ENCODE measurements at places on chromosomes 2 and 18.

- no peak for DNase-seq
Measured at GRCh38 chr2:27324720-27325119, 1.8 kb upstream of the MPV17 start.

GRCh38 chr2:146128216-146128615 lies 1608.3 kb upstream of the ZEB2 start:
- DNase-seq: no peak

GRCh38 chr2:66318009-66318561 lies 116.8 kb upstream of the MEIS1 start:
- no peak for DNase-seq

- DNase-seq: no peak
Measured at GRCh38 chr2:236527159-236527630, 42.4 kb upstream of the ACKR3 start.

DNA sequence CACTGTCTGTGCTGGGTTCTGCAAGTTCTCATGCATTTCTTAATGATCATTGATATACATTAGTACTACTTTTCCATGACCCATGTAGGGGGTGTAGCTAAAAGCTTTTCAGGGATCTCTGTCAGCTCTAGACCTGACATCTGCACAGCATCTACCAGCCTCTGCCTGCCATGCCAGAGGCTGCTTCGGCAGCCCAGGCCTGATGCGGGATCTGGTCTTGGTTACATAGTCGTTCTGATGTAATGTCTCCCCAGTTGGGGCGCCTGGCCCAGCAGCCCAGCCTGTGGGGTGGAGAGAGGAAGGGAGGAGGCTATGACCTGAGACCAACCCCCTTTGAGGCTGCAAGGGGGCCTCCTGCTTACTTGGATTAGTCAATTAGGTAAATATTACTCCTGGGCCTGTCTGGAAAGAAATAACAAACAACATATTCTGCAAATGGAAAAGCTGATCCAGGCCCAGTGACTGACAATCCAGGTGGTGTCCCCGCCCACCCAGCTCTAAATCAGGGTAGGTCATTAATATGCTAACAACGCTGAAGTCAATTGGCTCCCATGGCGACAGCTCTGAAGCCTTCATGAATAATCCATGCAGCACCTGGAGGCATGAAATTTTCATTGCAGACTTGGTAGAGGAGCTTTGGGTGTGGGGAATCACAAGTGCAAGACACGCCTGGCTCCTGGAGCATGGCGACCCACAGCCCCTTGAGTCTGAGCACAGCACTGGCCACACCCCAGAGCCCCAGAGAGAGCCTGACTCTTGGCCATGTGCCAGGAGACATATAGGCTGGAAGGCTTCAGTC lies 575.3 kb downstream of the CMPK2 start:
- DNase-seq: no peak

DNA sequence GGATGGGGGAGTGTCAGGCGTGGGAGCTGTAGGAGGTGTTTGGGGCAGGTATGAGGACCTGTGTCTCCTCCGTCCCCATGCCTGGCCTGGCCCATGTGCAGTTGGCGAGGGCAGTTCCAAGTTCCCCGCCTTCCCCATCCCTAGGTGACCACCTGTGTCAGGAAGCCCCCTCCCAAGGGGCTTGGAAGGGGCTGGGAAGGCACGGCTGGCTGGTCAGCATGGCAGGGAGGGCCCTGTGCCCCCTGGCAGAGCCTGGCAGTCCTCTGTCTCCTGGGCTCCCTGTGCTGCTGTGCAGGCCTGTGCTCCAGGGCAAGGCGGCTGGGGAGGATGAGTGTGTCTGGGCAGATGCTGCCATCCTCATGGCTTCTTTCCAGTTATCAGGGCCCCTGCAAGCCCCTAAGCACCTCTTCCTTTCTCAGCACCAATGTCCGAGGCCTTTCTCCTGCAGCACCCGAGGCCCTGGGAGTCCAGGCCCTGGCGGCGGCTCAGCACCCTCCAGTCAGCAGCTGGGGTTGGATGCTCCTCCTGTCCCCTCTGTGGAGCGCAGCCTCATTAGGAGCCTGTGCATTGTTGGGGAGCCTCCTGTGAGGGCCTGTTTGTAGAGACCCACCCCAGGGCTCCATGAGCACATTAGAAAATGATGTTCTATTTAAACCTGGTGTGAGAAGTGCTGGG lies 101.7 kb downstream of the FAM210A start:
- DNase-seq: no peak

DNA sequence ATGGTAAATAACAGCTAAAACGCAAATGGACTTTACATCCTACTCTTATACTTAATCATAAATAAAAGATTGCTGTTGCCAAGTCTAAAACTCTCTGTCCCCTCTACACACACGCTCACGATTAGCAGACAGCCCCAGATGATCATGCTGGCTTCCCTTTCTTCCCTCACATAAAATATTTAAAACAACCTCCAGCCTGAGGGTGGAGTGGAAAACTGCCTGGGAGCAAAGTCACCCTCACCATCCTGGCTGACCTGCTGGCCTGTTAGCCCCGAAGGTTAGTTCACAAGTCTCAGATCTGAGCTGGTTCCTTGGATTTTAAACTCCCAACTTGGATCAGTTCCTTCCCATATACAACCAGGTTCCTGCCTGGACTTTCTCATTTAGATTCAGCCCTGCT lies 288.2 kb downstream of the NBAS start:
- DNase-seq: no peak

DNA sequence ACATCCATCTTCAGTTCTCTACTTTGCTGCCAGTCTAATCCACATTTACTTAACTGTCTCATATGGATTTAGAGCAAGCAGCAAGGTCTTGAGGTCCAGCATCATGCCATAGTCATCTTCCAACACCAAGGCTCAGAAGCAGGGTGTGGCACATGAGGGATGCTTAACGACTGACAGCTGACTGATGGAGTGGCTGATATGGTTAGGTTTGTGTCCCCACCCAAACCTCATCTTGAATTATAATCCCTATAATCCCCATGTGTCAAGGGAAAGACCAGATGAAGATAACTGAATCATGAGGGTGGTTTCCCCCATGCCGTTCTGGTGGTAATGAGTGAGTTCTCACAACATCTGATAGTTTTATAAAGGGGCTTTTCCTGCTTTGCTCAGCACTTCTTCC lies 257.3 kb downstream of the NBAS start:
- no peak for DNase-seq

DNA sequence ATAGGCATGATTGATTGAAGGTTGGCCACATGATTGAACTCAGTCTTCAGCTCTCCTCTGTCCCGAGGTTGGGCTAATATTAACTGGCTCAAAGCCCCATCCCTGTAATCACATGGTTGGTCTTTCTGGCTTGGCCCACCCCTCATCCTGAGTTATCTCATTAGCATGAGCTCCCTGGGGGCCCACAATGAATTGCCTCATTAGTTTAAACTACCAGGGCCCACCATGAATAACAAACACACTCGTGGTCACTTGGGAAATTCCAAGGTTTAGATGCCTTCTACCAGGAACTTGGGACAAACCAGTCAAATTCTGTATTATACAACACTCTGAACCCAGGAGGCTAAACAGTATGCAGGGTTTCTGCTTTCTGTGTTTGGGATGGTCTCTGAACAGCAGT lies 121.7 kb upstream of the B3GNT2 start:
- DNase-seq: no peak

- no peak for DNase-seq
Measured at GRCh38 chr2:74982577-74982976, 24.1 kb downstream of the POLE4 start.

GRCh38 chr2:108585436-108585835 lies 51.2 kb downstream of the LIMS1 start:
- no peak for DNase-seq

DNA sequence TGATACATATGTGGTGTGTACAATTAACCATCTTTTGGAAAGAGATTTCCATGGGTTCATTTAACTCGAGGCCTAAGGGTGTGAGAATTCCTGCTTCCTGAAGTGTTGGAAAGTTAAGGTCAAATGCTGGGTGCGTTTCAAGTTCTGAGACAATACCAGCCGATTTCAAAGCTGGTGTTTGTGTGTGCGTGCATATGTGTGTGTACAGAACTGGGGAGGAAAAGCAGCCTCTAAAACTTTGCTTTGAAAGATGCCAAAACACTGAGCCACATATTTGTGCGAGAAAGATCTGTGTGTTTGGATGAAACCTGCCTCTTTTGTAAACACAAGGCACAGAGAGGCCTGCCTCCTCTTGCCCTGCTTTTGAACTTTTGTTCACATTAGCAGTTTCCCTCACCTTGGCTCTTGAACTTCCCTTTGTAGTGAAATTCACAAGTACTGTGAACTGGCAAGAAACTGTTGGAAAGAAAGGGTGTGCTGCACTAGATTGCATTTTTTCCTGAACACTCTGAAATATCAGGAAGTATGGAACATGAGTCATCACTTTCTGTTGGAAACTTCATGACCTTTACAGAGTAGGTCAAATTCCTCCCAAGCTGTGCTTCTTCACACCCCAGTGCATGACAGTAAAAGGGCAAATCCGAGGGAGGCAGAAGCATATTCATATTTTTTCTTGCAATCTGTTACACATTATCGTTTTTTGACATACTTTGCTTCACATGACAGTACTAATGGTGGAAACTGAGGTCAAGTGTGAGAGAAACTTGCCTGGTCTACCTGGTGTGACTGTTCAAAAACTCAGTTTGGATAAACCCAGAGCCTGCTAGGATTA lies 20.0 kb upstream of the CAVIN2 start:
- no peak for DNase-seq

DNA sequence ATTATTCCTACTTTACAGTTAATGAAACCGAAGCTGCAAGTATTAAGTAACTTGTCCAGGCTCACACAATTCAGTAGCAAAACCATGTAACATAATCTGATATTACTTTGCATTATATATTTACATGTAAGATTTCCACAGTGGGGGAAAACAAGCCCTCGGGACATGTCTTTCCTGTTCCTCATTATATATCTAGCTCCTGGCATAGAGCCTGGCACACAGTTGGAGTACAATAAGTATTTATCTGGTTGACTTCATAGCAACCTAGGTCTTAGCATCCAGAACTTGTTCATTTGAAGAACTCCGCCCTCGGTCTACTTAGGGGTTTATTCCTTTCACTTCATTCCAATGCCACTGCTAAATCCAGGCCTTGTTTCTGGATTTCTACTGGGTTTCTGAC lies 1.6 kb upstream of the RBM45 start:
- DNase-seq: no peak

GRCh38 chr2:224101820-224102630 lies 62.9 kb upstream of the SERPINE2 start:
- no peak for DNase-seq

GRCh38 chr18:5941890-5942289 lies 46.6 kb upstream of the TMEM200C start:
- DNase-seq: no peak

DNA sequence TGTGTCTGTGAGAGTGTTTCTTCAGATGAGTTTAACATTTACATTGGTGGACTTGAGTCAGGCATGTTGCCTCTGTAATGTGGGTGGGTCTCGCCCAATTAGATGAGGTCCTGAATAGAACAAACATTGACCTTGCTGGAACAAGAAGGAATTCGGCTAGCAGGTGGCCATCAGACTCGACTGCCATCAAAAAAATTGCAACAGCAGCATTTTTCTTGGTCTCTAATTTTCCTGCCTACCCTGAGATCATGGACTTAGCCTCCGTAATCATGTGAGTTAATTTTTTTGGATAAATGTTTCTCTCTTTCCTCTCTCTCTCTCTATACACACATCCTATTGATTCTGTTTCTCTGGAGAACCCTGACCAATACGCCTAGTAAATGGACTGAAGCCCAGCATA lies 83.8 kb upstream of the ST6GAL2 start:
- no peak for DNase-seq

GRCh38 chr2:133986881-133987795 lies 266.7 kb upstream of the MGAT5 start:
- DNase-seq: no peak

- DNase-seq: no peak
Measured at GRCh38 chr2:220959391-220959802, 612.7 kb downstream of the EPHA4 start.

DNA sequence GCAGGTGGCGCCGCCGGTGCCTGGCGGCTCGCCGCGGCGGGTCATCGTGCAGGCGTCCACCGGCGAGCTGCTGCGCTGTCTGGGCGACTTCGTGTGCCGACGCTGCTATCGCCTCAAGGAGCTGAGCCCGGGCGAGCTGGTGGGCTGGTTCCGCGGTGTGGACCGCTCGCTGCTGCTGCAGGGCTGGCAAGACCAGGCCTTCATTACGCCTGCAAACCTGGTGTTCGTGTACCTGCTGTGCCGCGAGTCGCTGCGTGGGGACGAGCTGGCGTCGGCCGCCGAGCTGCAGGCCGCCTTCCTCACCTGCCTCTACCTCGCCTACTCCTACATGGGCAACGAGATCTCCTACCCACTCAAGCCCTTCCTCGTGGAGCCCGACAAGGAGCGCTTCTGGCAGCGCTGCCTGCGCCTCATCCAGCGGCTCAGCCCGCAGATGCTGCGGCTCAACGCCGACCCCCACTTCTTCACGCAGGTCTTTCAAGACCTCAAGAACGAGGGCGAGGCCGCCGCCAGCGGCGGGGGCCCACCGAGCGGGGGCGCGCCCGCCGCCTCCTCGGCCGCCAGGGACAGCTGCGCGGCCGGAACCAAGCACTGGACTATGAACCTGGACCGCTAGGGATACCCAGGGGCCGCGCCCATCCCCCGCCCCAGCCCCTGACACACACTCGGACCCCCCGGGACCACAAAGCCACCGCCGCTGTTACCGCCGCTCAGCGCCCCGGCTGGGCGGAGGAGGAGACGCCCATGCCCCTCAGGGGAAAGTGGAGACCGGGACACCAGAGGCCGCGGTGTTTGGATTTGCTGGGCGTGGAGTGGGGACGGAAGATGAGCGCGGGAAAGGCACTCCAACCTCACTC lies 1.1 kb downstream of the CDK5R2 start:
- no peak for DNase-seq

- peak; percentile 51 for DNase-seq
Measured at GRCh38 chr18:12934454-12935071, 13.2 kb upstream of the SEH1L start.

DNA sequence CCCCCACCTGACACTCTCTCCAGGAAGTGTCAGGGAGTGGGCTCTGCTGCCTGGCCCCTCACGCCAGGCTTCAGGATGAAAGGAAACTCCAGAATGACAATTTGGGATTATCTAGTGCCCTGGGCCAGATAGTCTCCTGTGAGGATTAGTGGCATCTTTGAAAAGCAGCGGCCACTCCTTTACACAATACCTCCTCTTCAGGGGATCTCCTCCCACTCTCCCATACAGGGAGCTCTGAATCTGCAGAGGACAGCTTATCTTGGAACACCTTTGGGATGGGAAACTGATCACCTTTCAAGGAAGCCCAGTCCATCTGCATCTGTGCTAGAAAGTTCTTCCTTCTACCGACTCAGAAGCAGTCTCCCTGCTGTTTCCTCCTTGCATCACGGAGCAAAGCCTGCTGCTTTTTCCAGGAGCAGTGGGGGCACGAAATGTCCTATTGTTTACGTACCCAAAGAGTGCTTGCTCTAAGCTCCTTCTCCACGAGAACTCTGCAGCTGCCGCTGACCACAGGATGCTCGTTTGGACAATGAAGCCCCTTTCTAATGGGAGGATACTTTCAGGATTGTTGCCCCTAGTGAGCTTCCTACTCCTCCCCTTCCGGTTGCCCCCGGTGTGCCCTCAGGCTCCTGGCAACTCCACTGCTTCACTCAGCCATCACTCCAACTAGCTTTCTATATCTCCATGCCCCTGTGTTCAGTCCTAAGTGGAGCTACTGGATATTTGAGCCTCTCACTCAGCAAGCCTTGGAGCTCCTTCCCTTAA lies 31.5 kb downstream of the SIX3 start:
- DNase-seq: no peak

- DNase-seq: no peak
Measured at GRCh38 chr18:60684843-60685513, 312.4 kb upstream of the MC4R start.
